Fibroblast of the conjunctiva (primary cell): ENCODE measurements at places on chromosomes 12 and 14.

DNA sequence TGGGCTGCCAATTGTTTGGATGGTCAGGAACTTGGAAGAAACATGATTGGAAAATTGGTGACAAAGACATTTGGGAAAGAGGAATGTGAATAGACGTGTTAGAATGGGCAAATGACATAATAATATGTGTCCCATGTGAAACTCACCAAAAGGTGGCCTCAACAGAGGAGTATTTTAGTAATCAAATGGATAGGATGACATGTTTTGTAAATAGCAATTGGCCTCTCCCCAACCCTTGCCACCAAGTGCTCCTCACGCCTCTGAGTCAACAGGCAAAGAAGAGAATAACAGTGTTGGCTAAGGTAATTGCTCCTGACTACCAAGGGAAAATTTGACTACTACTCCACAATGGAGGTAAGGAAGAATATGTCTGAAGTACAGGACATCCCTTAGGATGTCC, 81.4 kb downstream of the ATXN7L3B start:
- DNase-seq, result no peak

DNA sequence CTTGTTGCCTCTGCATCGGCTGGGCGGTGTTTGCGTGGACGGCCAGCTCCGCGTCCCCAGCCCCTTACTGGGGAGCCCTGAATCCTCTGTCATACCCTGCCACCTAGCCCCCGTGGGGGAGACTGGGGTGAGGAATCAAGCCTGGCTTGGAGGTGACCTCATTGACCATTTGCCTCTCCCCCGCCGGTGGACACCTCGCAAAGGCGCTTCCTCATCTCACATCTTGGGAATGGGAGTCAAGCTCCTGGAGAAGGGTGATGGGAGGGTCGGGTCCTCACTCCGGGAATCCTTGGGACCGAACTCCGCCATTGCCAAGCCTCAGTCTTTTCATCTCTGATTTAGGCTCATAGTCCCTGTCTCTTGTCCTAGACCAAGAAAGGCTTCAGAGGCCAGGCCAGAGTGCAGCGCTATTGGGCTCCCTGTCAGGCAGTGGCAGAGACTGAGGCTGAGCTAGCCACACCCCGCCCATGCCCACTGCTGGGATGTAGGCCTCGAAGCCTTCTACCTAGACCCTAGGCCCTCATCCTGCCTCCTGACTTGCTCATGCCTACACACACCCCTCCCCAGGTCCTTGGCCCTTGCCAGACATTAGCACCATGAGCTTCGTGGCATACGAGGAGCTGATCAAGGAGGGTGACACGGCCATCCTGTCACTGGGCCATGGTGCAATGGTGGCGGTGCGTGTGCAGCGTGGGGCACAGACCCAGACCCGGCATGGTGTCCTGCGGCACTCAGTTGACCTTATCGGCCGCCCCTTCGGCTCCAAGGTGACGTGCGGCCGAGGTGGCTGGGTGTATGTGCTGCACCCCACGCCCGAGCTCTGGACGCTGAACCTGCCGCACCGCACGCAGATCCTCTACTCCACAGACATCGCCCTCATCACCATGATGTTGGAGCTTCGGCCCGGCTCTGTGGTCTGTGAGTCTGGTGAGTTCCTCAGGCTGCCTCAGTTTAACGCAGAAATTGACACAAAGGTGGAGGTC, 678 bp downstream of the TRMT61A start:
- no peak for DNase-seq

DNA sequence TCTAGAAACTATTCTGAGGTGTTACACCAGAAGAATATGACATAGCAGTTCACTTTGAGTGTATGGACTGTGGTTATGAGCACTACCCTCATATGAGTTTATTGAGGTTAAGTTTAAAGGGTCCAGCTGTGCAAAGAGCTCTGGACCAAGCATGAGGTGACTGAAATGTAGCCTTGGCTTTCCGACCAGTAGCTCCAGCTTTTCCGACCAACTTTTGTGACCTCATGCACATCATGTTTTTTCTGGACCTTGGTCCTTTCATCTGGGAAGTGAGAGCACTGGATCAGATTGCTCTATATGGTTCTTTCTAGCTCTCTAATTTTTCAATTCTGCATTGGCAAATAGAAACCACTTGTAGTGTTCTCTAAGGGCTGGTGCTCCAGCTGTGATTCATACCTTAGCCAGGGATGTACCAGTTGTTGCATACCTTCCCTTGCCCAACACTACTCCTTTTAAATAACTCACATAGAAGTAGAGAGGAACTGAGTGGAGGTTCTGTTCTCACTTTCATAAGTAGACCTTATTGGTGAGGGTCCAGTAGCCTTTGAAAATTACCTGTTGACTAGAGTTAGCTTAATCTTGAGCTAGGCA, 16.6 kb downstream of the IGF1 start:
- DNase-seq, result no peak

DNA sequence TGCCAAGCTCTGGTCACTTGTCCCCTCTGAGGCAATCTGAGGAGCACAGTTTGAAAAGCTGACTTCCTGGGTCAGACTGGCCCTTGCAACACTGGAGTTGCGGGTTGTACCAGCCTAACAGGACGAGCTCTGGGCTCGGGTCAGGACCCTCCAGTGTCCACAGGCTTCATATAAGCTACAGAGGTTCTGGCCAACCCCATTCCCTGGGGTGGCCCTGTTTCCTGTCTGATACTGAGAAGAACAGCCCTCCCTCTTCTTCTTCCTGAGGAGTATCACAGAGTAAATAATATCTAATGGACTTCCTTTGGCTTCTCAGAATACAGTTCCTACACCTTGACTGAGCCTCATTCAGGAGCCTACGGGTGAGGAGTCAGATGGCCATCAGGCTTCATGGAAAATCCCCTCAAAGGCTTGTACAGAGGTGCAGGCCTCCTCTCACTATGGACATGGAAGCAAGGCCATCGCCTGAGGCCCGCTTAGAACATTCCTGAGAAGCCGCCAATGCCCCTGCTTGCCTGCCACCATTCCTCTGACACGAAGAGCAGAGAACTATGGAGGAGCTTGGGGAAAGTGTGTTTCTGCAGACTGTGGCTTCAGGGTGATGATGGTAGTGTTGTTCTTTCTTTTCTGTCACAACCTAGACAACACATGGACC, 28.5 kb upstream of the ANO2 start:
- no peak for DNase-seq

- no peak for DNase-seq
Measured at GRCh38 chr12:125159702-125160101, 94.5 kb downstream of the AACS start.

DNA sequence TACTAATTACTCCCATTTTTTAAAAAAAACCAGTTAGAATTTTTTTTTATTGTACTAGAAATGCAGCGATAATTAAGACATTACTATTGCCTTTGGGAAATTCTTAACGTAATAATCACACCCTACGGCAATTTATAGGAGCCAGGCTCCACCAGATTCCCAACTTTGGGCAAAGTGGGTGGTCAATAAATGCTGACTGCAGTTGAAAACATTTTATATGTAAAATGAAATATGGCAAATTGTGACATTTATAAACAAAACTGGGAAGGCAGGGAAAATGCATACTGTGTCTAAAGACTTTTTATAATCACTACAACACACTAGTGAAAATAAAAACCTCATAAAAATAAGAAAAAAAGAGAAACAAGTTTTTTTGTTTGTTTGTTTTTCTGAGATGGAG, 93.3 kb upstream of the HECTD1 start:
- no peak for DNase-seq
